ENCODE measurements at places on chromosomes 12 and 14.

DNA sequence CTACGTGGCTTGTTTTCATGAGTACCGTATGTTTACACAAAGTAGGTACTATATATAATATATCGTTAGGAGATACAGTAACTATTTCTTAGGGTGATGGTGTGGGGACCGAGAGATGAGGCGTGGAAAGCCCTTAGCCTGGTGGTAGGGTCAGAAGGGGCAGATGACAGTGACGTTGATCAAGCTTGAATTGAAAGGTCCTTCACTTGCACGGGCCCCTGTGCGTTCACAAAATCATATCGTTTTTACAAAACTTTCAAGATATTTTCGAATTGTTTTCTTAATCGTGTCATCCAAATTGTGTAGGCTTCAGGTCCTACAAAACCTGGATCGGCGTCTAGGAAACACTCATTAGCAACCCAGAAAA is 881 bp upstream of the SOS2 start:
- no peak for DNase-seq

GRCh38 chr12:130981074-130981742 is 27.5 kb downstream of the ADGRD1 start:
- no peak for DNase-seq

DNA sequence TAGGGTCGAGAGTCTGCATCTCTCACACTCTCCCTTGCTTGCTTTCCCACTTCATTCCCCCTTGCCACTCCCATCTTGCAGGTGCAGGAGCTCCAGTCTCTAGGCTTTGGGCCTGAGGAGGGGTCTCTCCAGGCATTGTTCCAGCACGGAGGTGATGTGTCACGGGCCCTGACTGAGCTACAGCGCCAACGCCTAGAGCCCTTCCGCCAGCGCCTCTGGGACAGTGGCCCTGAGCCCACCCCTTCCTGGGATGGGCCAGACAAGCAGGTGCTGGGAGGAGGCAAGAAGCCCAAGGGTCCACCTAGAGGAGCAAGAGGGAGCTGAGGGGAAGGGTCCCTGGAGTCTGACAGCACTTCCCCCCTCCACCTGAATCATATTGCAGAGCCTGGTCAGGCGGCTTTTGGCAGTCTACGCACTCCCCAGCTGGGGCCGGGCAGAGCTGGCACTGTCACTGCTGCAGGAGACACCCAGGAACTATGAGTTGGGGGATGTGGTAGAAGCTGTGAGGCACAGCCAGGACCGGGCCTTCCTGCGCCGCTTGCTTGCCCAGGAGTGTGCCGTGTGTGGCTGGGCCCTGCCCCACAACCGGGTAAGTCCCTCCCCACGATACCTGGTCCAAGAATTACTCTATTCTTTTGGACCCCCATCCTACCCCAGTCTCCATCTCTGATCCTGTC is 4.2 kb downstream of the RNF31 start:
- no peak for DNase-seq

DNA sequence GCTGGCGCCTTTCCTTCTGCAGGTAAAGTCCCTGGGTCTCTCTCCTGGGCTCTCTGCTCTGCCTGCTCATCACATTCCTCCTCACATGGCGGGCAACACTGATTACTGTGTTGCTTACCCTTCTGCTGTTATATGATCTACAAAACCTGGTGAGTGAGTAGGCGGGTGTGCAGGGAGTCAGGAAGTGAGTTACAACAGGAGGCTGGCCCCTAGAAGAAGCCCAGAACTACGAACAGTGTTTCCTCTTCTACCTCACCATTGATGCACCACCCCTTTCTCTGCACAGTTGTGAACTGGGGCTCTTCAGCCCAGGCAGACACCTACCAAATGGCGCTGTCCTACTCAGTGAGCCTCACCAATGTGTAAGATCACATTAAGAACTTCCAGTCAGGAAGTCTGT is 4.9 kb upstream of the KLHL33 start:
- no peak for DNase-seq

GRCh38 chr14:104265918-104266630 is 127.7 kb downstream of the KIF26A start:
- no peak for DNase-seq

DNA sequence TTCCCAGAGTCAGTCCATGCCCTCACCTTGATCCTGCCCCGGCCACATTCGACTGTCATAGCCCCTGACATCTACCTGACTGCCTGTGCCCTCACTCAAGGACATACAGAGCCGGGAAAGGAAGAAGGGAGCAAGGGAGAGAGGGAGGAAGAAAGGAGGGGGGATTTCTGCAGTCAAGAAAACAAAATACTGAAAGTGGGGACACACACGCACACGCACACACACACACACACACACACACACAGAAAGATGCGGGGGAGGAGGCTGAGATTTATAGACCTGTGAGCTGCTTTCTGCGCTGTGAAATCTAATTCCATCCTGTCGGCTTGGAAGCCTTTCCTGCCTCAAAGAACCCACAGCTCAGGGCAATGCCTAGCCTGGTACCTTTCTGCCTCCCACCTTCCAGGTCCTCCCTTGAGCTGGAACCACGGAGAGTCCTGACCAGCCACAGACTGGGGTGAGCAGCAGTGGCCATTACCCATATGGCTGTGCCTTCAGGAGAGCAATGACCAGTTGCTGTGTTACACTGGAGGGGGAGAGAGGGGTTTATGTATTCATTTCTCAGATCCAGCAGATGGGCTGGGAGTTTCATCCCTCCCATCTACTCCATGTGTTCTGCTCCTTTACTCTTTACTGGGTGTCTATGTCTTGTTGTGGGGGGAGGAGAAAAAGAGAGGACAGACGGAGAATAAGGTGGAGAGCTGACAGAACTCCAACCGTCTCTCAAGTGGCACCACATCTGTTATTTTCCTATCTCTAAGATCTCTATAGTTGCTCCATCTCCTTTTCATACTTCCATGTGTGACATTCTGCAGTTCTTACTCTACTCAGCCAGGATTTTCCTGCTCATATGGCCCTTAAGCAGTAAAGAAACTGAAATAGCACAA is 12.9 kb downstream of the C14orf93 start:
- DNase-seq: no peak

DNA sequence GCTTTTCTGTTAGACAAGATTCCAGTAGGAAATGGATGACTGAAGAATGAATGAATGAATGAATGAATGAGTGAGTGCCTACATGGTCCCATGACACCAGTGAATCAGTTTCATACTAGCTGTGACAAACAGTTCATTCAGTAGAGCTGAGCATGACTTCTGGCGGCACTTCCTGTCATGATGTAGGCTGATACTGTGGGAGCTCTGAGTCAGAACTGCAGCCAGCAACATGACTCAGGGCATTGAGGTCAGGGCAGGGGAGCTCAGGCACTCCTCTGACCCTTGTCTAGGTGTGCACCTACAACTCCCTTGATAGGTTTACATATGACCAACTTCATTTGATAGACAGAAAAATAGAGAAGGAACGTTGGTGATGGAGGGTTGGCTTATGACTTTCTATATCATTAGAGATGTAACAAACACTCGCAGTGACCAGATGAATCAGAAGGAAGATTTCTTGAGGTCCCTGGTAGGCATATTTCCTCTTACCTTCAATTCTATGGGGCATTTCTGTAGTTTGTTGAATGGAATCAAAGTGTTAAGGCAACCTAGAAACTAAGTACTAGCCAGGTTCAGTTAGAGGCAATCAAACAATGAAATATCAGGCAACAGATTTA is 139.3 kb upstream of the ARHGAP5 start:
- peak; percentile 45 for DNase-seq

DNA sequence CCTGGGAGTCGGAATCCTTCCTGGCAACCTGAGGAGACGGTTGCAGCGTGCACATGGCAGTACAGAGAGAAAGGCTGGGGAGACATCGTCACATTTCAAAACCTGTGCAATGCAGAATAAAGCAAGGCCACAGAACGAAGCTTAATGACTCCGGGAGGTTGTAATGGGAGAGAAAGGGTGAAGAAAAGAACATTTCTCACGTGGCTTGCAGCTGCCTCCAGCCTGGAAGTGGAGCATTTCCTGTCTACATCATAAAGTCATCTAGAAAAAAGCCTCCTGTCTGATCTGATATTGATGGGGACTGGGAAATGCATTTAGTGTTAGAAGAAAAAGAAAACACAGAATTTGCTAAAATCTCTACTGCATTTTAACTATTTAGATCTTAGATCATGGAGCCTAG is 209.3 kb downstream of the TMEM132C start:
- DNase-seq: no peak

DNA sequence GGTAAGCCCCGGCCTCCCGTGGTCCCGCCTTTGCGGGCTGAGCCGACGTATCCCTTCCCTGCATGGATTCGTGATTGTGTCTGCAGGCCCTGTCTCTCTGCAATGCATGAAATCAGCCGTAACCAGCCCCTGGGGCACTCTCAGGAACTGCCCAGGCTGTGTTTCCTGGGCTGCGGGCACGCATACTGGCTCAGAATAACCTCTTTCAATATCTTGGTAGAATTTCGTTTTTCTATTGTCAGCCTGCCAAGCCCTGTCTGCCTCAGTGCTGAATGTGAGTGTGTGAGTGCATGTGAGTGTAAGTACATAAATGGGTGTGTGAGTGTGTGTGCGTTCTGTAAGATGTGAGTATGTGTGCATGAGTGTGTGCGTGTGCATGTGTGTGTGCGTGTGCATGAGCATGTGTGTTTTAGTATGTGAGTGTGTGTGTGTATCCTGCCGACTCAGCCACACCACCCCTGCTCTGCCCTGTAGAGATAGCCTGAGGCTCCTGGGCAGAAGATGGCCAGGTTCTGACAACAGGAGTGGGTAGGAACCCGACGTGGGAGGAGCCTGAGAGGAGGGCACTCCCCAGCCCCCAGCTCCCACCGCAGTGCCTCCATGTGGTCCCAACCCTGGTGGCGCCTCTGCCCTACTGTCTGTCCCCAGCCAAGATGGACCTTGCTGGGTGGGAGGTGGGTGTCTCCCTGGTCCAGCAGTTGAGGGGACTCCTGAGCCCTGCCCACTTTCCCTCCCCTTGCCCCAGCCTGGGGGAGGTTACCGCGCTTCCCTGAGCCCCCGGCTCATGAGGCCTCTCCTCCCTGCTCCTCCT is 268.8 kb downstream of the ADGRD1 start:
- no peak for DNase-seq

DNA sequence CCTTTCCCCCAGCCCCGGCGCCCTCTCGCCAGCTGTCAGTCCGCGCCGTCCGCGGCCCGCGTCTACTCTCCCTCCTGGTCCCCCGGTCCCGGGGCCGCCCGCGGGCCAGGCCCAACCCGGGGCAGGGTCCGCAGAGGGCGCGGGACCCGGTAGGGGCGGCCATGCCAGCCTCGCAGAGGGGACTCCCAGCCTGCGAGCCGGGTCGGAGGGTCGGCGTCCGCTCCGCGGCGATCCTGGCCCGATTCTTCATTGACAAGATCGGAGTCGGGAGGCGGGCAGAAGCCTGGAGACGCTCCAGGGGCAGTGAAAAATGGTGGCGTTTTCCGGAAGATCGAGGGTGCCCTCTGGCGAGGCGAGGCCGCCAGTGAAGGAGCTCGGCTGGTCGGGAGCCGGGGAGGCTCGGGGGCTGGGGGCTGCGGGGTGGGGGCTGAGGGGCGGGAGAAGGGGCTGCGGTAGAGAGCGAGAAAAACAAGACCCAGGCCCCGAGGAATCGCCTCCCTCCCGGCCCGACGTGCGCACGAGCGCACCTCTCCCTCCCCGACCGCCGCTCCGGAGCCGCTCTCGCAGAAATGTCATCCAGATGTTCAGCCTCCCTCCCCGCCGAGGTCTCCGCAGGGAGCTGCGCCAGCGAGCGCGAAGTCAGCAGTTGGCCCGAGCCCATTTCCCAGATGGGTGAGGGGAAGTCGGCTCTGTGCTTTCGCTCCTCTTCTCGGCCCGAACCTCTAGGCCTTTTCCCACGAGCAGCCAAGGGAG is 647 bp upstream of the TGFB3 start:
- DNase-seq: peak; percentile 63

DNA sequence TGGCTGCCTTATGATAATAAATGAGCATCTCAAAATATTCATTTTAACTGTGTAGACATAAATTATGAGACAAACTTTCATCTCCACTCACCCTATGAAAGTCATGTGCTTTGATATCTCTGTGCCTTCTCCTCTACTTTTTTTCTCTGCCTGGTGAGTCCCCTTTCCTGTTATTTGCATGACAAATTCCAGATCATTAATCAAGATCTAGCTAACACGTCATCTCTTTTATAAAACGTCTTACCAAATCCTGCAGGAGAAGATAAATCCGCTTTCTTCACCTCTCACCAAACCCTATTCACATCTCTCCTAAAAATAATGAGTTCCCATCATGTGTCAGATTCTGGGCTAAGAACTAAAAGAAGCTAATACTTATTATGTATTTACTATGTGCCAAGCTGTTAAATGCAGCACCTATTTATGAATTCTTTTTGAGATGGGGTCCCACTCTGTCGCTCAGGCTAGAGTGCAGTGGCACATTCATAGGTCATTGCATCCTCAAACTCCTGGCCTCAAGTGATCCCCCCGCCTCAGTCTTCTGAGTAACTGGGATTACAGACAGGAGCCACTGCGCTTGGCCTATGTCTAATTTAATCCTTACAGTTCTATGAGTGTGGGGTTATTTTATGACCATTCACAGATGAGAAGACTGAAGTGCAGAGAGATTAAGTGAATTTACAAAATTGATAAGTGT is 26.7 kb downstream of the SPX start:
- no peak for DNase-seq

GRCh38 chr12:12563290-12563928 is 746 bp upstream of the DUSP16 start:
- no peak for DNase-seq
